ENCODE measurements at places on chromosomes 2 and 18. TPM values are rescaled to one million over a fixed set of nuclear protein-coding genes. Genes with fewer than 3 reads are reported as not detected.

GRCh38 chr2:145753966-145754365, 1234.0 kb upstream of the ZEB2 start:
- no peak overlapping the region for H3K4me3 ChIP-seq
- peaks cover 42% of the 10 kb centered on the region for H3K4me1 ChIP-seq
- H3K27ac ChIP-seq = no peak overlapping the region

- no peak overlapping the region for H3K4me3 ChIP-seq
- no peaks in the 10 kb centered on the region for H3K4me1 ChIP-seq
- no peak overlapping the region for H3K27ac ChIP-seq
- DNase-seq = no peak
These were observed 73.3 kb downstream of the LONRF2 start for GRCh38 chr2:100248971-100249370.

Gene PRKAG3
- total RNA-seq = not detected

Gene KCNJ3
- 0.05 TPM for total RNA-seq

DNA sequence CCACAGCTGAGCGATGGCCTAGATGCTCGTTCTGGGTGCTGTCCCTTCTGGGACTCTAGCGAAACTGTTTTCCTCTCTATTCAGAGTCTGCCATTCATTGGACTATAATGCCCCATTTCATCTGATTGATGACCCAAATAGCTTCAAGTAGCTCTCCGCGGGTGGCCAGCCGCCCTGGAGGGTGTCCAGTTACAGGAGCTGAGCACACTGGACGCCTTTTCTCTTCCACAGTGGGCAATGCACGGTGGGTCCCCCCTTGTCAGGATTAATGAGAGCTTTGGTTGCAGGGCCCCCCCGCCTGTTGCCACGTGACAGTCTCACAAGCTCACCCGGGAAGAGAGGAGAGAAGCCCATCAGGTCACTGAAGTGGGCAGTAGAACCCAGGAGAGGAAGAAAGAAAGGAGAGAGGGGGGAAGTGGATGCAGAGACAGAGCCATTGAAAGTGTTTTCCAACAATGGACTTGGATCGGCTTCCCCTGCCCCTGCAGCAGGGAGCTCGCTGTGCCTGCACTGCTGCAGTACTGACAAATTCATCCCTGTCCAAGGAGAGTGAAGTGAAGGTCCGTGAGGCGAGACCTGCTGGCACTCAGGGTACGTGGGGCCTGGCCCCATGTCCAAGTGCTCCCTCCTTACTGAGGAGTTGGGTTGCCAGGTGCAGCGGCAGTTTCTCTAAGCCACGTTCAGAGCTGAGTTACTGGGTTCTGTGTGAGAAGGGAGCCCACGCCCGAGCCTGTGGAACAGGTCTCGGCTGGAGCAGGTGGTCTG, 44.8 kb downstream of the DIPK1C start:
- H3K27me3 ChIP-seq = peaks cover 20% of the 10 kb centered on the region
- DNase-seq = peak; percentile 39
- peaks cover 24% of the 10 kb centered on the region for H3K4me1 ChIP-seq
- peak overlapping the region; percentile 86 for H3K27ac ChIP-seq
- H3K36me3 ChIP-seq = no peaks in the 10 kb centered on the region

DNA sequence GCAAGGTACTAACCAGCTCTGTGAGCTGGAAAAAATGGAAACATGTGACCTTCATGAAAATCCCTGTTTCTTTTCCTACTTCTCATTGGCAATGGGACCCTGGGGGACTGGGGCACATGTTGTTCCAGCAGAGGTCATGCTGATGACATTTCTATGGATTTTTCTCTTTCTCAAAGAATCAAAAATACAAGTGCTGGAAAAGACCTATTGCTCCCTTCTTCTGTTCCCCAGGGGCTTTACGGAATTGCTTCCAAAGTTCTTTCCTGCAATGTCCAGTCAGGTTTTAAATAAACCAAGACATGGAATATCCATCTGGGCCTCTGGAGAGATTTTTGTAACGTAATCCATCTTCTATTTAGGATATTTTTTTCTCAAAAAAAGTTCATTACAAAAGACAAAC, 1006.1 kb upstream of the CELF4 start:
- no peak overlapping the region for H3K27ac ChIP-seq
- no peaks in the 10 kb centered on the region for H3K4me1 ChIP-seq
- H3K36me3 ChIP-seq = no peaks in the 10 kb centered on the region
- DNase-seq = no peak
- no peak overlapping the region for H3K4me3 ChIP-seq

DNA sequence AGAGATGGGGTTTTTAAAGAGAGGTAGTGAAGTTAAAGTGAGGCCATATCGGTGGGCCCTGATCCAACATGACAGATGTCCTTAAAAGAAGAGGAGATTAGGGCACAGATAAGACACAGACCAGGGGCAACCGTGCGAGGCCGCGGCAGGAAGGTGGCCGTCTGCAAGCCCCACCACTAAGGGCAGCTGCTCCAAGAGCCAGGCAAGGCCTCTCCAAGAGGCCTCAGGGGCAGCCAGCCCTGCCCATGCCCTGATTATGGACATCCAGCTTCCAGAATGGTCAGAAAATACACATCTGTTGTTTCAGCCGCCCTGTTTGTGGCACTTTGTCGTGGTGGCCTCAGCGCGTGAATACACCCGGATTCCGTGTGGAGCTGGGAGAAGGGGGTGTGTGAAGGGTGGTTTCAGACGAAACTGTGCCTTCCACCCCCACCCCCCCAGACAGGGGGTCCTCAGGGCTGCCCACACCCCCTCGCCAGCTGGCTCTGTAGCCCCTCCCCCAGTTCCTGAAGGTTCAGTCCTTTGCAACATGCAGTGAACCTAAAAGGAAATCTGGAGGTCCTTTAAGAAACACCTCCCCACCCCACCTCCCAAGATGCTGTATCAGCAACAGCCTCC, 74.1 kb upstream of the SMAD7 start:
- H3K4me3 ChIP-seq = no peak overlapping the region
- no peaks in the 10 kb centered on the region for H3K27me3 ChIP-seq
- no peak overlapping the region for H3K27ac ChIP-seq
- no peaks in the 10 kb centered on the region for H3K4me1 ChIP-seq
- DNase-seq = no peak

GRCh38 chr2:30481323-30481800, 34.3 kb downstream of the LCLAT1 start:
- no peak overlapping the region for H3K4me3 ChIP-seq
- DNase-seq = no peak
- no peaks in the 10 kb centered on the region for H3K27me3 ChIP-seq
- peaks cover 3% of the 10 kb centered on the region for H3K36me3 ChIP-seq
- no peaks in the 10 kb centered on the region for H3K4me1 ChIP-seq
- peak overlapping the region; percentile 10 for H3K27ac ChIP-seq

Gene BOK
- total RNA-seq = 8.7 TPM

- H3K27ac ChIP-seq = no peak overlapping the region
- H3K36me3 ChIP-seq = peaks cover 21% of the 10 kb centered on the region
- H3K4me1 ChIP-seq = no peaks in the 10 kb centered on the region
- no peak overlapping the region for H3K4me3 ChIP-seq
- H3K27me3 ChIP-seq = no peaks in the 10 kb centered on the region
These were observed 51.5 kb upstream of the ASPRV1 start for GRCh38 chr2:70012887-70013286.

- peaks cover 41% of the 10 kb centered on the region for H3K4me1 ChIP-seq
- DNase-seq = no peak
- peaks cover 2% of the 10 kb centered on the region for H3K36me3 ChIP-seq
- H3K4me3 ChIP-seq = peak overlapping the region; percentile 93
- H3K27ac ChIP-seq = peak overlapping the region; percentile 94
These were observed 2.3 kb downstream of the ARL4C start for GRCh38 chr2:234494361-234495250.

Gene C2orf15
- total RNA-seq = 0.23 TPM

Gene SERPINB4
- total RNA-seq = not detected

Gene SANBR
- total RNA-seq = 33.3 TPM

Gene SETBP1
- total RNA-seq = 38.9 TPM

DNA sequence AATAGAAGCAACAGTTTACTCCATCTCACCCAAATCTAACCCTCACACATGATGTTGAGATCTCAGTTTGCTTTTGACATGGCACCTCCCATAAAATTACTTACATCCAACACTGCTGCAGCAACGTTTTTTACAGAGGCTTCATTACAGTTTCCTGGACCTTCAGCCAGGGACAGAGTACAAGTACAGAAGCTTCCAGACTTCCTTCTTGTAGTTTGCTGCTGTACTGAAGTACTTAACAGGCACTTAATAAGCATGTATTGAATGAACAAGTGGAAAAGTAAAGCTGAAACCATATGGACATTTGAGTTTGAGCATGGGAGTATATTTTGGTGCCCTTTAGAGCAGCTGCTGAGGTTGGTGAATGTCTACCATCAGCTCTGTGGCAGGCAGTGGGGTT, 514.2 kb downstream of the PTPRM start:
- H3K4me1 ChIP-seq = peaks cover 3% of the 10 kb centered on the region
- H3K4me3 ChIP-seq = no peak overlapping the region
- H3K27ac ChIP-seq = no peak overlapping the region
- no peaks in the 10 kb centered on the region for H3K36me3 ChIP-seq

DNA sequence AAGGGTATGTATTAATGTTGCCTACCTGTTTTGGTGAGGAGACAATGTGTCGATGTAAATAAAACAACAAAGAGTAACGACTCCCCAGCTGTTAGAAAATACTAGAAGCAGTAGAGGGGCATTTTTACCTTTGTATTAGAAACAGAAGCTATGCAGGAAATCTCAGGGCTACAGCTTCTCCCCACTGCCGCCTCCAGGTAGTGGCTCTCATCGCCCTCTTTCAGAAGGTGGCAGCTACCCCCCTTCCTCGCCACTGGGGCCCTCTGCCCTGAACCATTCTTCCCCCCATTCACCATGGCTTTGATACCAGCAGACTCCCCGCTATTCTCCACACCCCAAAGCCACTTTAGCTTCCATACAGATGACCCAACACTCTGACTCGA, 6.7 kb downstream of the PLA2R1 start:
- peaks cover 23% of the 10 kb centered on the region for H3K4me1 ChIP-seq
- no peak overlapping the region for H3K27ac ChIP-seq
- DNase-seq = no peak
- no peaks in the 10 kb centered on the region for H3K36me3 ChIP-seq
- H3K27me3 ChIP-seq = peaks cover 19% of the 10 kb centered on the region

DNA sequence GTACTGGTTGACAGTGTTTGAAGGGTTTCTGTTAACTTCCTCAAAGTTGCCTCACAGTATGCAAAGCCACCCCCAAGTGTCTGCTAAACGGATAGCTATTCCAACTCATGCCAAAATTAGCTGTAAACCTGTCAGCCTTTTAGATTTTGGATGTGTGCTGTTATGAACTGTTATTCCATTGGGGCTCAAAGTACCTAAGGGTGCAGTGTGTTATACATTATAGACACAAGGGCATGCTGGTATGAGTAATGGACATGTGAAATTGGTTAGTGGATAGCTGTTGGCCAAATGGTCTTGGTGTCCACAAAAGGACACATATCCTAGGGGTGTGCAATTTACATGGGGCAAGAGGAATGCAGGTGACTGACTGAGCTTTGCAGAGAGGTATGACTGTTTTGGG, 33.7 kb upstream of the CCBE1 start:
- H3K4me3 ChIP-seq = no peak overlapping the region
- H3K36me3 ChIP-seq = no peaks in the 10 kb centered on the region
- peaks cover 19% of the 10 kb centered on the region for H3K27me3 ChIP-seq
- no peak for DNase-seq
- H3K27ac ChIP-seq = no peak overlapping the region
- H3K4me1 ChIP-seq = no peaks in the 10 kb centered on the region

Gene GAD1
- 0.39 TPM for total RNA-seq

GRCh38 chr2:186913870-186914269, 64.9 kb upstream of the ZSWIM2 start:
- DNase-seq = no peak
- H3K4me1 ChIP-seq = peaks cover 12% of the 10 kb centered on the region
- H3K4me3 ChIP-seq = no peak overlapping the region

- no peak for DNase-seq
- no peak overlapping the region for H3K4me3 ChIP-seq
- no peak overlapping the region for H3K27ac ChIP-seq
These were observed 15.0 kb upstream of the FMNL2 start for GRCh38 chr2:152319822-152320570.

Gene GRHL1
- 2.0 TPM for total RNA-seq

GRCh38 chr2:128450211-128451024, 131.8 kb upstream of the HS6ST1 start:
- H3K4me3 ChIP-seq = no peak overlapping the region
- H3K36me3 ChIP-seq = no peaks in the 10 kb centered on the region
- H3K27ac ChIP-seq = no peak overlapping the region

- DNase-seq = no peak
- H3K4me3 ChIP-seq = no peak overlapping the region
- H3K36me3 ChIP-seq = no peaks in the 10 kb centered on the region
These were observed 40.0 kb upstream of the FAHD2A start for GRCh38 chr2:95362486-95362885.

GRCh38 chr2:135048122-135048521, 875 bp upstream of the MAP3K19 start:
- no peak for DNase-seq
- H3K4me3 ChIP-seq = no peak overlapping the region
- no peak overlapping the region for H3K27ac ChIP-seq
- H3K36me3 ChIP-seq = no peaks in the 10 kb centered on the region
- peaks cover 4% of the 10 kb centered on the region for H3K27me3 ChIP-seq

DNA sequence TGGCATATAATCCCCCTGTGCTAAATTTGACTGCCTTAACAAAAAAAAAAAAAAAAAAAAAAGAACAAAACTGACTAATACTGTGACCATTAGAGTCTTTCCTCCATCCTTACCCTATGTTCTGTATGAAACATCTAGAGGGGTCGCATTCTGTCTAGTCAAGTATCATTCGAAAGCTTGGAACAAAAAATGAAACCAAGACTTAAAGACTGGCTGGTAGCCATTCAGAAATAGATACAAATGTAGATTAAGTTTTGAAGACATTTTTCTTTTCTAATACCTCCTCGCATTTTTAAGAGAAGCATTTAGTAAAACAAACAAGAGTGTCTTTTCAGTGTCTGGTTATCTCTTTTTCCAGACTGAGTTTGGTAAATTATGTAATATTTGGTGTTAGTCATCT, 66.7 kb downstream of the SPATS2L start:
- peaks cover 8% of the 10 kb centered on the region for H3K4me1 ChIP-seq
- H3K27ac ChIP-seq = no peak overlapping the region
- DNase-seq = no peak
- no peaks in the 10 kb centered on the region for H3K36me3 ChIP-seq
- peaks cover 59% of the 10 kb centered on the region for H3K27me3 ChIP-seq

DNA sequence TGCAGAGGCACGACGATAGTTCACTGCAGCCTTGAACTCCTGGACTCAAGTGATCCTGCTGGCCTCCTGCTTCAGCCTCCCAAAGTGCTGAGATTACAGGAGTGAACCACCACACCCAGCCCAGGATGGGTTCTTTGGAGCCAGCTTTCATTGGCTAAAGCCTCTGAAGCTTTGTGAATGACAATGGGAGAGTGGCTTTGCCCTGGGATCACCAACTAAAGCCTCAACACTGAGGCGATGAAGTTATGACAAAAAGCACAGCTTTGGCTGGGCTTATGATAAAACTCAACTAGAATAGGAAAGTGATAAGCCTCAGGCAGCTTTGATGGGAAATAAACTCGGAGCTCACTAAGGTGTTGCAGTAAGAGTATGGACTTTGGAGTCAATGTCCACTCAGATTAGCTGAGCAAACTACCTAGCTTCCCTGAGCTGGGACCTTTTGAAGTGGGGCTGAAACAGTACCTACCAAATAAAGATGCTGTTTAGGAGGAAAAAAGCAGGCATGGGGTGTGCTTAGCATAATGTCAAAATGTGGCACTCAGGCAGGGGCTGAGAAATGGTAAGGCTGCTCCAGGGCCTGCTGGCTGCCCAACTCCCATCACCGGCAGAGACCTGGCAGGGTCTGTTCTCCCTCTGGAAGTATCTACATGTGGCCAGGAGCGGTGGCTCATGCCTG, 4.3 kb downstream of the TMEM127 start:
- no peak overlapping the region for H3K27ac ChIP-seq
- no peak overlapping the region for H3K4me3 ChIP-seq
- H3K36me3 ChIP-seq = no peaks in the 10 kb centered on the region
- H3K27me3 ChIP-seq = no peaks in the 10 kb centered on the region
- no peak for DNase-seq

Measured in neural crest cell (in vitro differentiated cells).